Lung (tissue), 17 donors: ENCODE measurements at places on chromosomes 11 and 22.

DNA sequence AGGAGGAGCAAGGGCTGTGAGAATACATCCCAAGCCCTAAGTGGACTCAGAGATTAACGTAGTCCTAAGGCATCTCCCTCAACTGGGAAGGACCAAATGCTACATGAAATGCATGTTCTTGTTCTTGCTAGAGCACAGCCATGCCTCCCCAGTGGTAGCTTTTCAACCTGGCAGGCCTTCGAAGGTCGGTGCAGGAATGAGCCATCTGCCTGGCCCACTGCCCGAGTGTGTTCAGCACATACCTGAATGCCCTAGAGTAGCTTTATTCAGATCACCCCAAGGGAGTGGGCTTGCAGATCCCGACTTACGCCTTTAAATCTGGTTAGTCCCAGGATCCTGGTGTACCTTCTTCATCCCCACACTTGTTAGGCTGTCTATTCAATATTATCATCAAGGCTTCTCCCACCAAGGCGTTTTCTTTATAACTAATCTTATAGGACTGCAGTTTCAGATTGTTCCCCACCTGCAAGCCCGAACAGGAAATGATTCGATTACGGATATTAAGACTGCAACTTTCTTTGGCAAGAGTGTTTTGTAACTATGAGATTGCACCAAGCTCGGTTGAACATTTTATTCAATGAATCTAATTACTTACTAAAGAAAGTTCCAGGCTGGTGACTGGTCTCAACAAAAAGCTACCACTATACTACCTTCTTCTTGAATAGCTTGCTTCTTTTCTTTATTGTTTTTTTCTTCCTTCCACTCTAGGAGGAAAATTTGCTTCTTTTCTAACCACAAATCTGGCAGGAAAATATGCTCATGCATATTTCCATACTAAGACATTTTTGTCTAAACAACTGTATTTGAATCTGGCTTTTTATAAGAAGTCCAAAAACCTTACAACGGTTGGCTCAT is 115.6 kb downstream of the SGSM3 start:
- no peak overlapping the region for H3K4me3 ChIP-seq
- DNase-seq: no peak
- peaks cover 17% of the 10 kb centered on the region for H3K4me1 ChIP-seq
- H3K27ac ChIP-seq: no peak overlapping the region

DNA sequence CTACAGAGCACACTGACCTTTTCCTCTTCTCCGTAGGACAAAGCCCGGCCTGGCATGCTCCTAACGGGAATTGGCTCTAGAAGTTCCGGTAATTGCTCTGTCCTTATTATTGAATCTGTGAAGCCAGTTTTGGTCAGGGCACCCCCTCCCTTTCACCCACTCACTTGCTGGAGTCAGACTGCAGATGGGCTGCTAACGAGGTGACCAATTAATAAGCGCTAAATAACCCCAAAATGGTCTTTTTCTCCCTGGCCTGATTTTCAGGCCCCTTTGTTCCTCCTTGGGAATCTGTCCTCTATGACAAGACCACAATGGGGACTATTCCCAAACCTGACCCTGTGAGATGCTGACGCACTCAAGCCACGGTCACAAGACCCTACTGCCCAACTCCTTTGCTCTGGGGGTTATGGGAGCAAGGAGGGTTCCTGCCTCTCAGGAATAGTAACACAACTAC is 610.0 kb upstream of the CADM1 start:
- no peaks in the 10 kb centered on the region for H3K27me3 ChIP-seq
- DNase-seq: no peak
- no peak overlapping the region for H3K4me3 ChIP-seq

DNA sequence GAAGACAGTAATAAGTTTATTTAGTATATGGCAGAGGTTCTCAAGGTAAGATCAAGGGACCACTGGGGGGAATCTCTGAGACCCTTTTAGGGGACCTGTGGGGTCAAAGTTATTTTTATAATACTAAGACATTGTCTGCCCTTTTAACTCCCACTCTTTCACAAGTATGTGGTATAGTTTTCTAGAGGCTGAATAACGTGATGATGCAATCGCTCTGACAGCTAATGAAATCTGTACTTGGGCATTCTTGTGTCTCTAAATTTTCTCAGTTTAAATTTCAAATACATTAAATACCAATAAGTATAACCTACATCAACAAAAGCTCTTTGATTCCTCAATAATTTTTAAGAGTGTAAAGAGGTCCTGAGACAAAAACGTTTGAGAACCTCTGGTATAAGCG is 147.9 kb downstream of the ATG16L2 start:
- DNase-seq: no peak
- H3K27me3 ChIP-seq: no peaks in the 10 kb centered on the region
- peaks cover 3% of the 10 kb centered on the region for H3K4me1 ChIP-seq
- H3K4me3 ChIP-seq: no peak overlapping the region
- no peak overlapping the region for H3K27ac ChIP-seq

DNA sequence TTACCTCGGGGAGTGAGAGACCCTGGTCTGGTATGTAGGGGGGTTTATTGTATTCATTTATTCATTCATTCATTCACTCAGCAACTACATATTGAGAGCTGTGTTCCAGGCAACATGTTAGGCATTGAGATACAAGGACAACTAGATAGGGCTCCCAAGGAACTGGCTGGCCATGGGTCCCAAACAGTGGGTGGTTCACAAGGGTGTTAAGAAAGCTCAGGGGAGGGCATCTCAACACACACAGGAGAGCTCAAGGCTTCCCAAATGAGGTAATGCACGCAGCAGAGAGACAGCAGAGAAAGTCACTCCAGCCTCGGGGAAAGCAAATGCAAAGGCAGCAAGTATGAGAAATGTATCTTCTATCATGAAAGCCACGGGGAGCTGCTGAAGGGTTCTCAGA is 51.8 kb downstream of the BTG4 start:
- H3K27me3 ChIP-seq: peaks cover 2% of the 10 kb centered on the region
- no peaks in the 10 kb centered on the region for H3K36me3 ChIP-seq
- DNase-seq: no peak
- no peak overlapping the region for H3K27ac ChIP-seq

GRCh38 chr11:44229098-44229497 is 80.8 kb downstream of the ALX4 start:
- no peaks in the 10 kb centered on the region for H3K27me3 ChIP-seq
- no peak overlapping the region for H3K4me3 ChIP-seq
- H3K4me1 ChIP-seq: peaks cover 11% of the 10 kb centered on the region

- peaks cover 2% of the 10 kb centered on the region for H3K27me3 ChIP-seq
- no peak for DNase-seq
- H3K4me3 ChIP-seq: no peak overlapping the region
- no peaks in the 10 kb centered on the region for H3K4me1 ChIP-seq
- H3K27ac ChIP-seq: no peak overlapping the region
- no peaks in the 10 kb centered on the region for H3K36me3 ChIP-seq
Measured at GRCh38 chr11:112465433-112466024, 204.9 kb upstream of the PLET1 start.

DNA sequence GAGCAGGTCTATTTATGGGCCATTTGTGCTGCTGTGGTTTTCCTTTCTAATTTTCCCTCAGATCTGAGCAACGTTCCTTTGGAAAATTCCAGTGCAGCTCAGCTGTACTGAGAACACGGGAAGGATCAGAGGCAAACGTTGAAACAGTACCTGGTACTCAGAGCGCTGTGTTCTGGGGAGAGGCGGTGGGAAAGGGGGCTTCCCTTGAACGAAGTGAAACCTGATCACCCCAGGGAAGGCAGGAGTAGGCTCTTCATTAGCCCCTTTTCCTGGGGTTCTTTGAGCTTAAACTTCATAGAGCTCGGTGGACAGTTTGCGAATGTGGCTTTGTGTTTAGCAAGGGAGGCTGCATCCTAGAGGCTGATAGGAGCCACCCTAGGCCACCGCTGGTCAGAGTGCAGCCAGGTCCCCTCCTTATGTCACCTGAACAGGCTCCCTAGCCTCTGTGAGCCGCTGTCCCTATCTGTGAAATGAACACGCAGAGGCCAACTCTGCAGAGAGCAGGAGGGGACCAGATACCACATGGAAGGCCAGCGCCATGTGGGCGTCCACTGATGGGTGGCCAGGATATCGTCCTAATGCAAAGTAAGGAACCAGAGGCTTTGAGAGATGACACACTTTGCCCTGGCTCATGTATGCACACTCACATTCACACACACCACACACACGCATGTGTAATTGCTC is 1464.8 kb downstream of the BRD1 start:
- H3K27me3 ChIP-seq: no peaks in the 10 kb centered on the region
- DNase-seq: no peak
- no peaks in the 10 kb centered on the region for H3K36me3 ChIP-seq
- H3K4me1 ChIP-seq: no peaks in the 10 kb centered on the region
- no peak overlapping the region for H3K27ac ChIP-seq
- no peak overlapping the region for H3K4me3 ChIP-seq

GRCh38 chr11:119195680-119196079 is 10.4 kb downstream of the NHERF4 start:
- no peaks in the 10 kb centered on the region for H3K4me1 ChIP-seq
- H3K27me3 ChIP-seq: no peaks in the 10 kb centered on the region

DNA sequence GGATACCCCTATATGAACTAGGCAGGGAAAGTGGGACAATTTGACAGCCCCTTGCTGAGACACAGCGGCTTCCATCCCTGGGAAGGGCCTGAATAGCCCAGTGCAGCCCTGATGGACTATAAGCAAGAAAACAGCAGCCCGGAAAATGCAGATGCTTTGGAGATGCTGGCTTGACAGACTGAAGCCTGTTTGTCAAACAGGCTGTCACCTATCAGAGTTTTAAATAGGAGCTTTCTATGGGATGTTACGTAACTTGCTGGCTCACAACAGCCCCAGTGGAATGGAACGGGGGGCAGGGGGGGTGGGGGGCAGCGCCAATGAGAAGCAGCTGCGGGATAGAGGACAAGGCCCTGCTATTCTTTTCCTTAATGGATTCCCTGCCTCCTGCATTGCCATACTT is 91.9 kb upstream of the NTM start:
- no peak overlapping the region for H3K4me3 ChIP-seq
- H3K36me3 ChIP-seq: no peaks in the 10 kb centered on the region
- no peak overlapping the region for H3K27ac ChIP-seq
- no peak for DNase-seq
- H3K27me3 ChIP-seq: no peaks in the 10 kb centered on the region
- H3K4me1 ChIP-seq: no peaks in the 10 kb centered on the region

GRCh38 chr11:2194877-2195755 is 23.5 kb upstream of the TH start:
- peaks cover 7% of the 10 kb centered on the region for H3K27me3 ChIP-seq
- no peak overlapping the region for H3K27ac ChIP-seq
- H3K4me1 ChIP-seq: no peaks in the 10 kb centered on the region

DNA sequence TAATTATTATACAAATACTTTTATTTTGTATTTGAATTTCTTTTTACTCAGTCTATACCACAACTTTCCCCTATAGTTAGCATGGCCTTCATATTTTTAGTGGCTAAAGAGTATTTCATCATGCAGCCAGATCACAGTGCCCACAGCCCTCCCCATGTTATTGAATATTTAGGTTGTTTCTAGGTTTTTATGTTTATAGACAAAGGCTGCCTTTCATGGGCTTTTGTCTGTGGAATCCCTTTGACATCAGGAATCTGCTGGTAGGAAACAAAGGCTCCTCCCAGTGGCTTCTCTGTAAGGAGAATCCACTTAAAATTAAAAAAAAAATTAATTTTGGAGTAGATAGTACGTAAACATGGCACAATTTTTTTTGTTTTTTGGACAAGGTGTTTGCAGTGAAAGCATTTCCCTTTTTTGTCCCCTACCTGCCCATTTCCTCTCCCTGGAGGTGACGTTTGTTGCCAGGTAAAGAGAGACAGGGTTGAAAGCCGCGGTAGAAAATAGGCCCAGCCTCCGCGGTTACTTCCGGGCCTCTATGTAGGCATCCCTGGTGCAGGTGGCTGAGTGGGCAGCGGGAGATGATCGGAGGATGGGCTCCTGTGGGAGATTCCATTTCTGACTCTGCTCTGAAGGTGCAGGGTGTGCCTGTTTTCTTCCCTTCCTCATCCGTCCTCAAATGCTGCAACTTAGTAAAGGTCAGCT is 82.2 kb upstream of the OR4B1 start:
- H3K27me3 ChIP-seq: no peaks in the 10 kb centered on the region
- H3K36me3 ChIP-seq: peaks cover 6% of the 10 kb centered on the region
- no peak overlapping the region for H3K4me3 ChIP-seq
- H3K4me1 ChIP-seq: no peaks in the 10 kb centered on the region

DNA sequence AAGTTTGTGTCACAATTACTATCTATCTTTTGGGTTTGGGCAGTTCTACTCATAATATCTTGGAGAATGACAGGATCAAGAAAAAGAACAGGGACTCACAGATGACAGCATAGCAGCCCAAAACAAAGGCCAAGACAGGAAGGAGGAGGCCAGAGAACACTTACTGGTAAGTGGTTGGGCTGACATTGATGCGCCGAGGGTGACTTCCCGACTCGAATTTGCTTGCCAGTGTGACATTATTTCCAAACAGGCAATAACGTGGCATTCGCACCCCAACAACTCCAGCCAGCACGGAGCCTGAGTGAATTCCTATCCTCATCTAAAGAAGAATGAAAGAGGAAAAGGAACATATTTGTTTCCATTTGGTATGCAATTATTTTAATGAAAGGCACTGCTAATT is 309.9 kb downstream of the GUCY1A2 start:
- no peak overlapping the region for H3K4me3 ChIP-seq
- H3K27ac ChIP-seq: no peak overlapping the region
- no peaks in the 10 kb centered on the region for H3K27me3 ChIP-seq
- no peaks in the 10 kb centered on the region for H3K4me1 ChIP-seq
- no peak for DNase-seq
- no peaks in the 10 kb centered on the region for H3K36me3 ChIP-seq

- DNase-seq: no peak
- peaks cover 13% of the 10 kb centered on the region for H3K4me1 ChIP-seq
- H3K36me3 ChIP-seq: peaks cover 4% of the 10 kb centered on the region
- H3K27ac ChIP-seq: no peak overlapping the region
Measured at GRCh38 chr11:72828692-72829101, 14.5 kb downstream of the ATG16L2 start.

GRCh38 chr22:38953091-38953490 is 4.3 kb upstream of the APOBEC3A start:
- DNase-seq: no peak
- peak overlapping the region; percentile 20 for H3K27ac ChIP-seq
- no peaks in the 10 kb centered on the region for H3K4me1 ChIP-seq
- no peak overlapping the region for H3K4me3 ChIP-seq

GRCh38 chr11:119474682-119475596 is 52.0 kb upstream of the THY1 start:
- peak; percentile 80 for DNase-seq
- no peak overlapping the region for H3K4me3 ChIP-seq
- H3K27me3 ChIP-seq: no peaks in the 10 kb centered on the region
- H3K36me3 ChIP-seq: no peaks in the 10 kb centered on the region
- H3K4me1 ChIP-seq: no peaks in the 10 kb centered on the region

- no peak overlapping the region for H3K4me3 ChIP-seq
- H3K27ac ChIP-seq: peak overlapping the region; percentile 45
- peaks cover 6% of the 10 kb centered on the region for H3K4me1 ChIP-seq
- no peaks in the 10 kb centered on the region for H3K27me3 ChIP-seq
Measured at GRCh38 chr11:66607126-66607834, 9.2 kb upstream of the RBM14 start.

- H3K36me3 ChIP-seq: no peaks in the 10 kb centered on the region
- no peak overlapping the region for H3K27ac ChIP-seq
- H3K4me1 ChIP-seq: no peaks in the 10 kb centered on the region
- DNase-seq: no peak
- H3K4me3 ChIP-seq: no peak overlapping the region
Measured at GRCh38 chr11:79375818-79376550, 64.8 kb downstream of the TENM4 start.
